ENCODE measurements at places on chromosomes 2 and 18.

GRCh38 chr2:234003972-234004617, 46.4 kb upstream of the SPP2 start:
- DNase-seq, result no peak

GRCh38 chr2:233593201-233593600, 24.2 kb upstream of the UGT1A8 start:
- no peak for DNase-seq

DNA sequence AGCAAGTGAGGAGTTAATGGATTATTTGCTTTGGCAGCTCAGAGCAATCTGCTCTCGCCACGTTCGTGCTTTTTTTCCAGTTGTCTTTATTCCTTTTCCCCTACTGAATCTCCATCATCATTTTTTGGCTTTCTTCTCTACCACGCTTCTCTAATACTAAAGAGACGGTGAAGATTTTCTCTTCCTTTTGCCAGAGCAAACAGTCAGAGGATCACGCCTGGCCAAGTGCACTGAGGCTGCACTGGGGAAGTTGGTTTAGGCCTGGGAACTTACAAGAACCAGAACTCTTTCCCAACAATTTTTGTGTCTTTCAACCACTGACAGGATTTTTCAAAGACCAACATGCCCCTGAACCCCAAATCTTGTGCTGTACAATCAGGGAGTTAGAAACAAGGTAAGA, 172.3 kb downstream of the PID1 start:
- no peak for DNase-seq

GRCh38 chr2:122210898-122211856, 455.7 kb downstream of the TSN start:
- DNase-seq, result no peak

DNA sequence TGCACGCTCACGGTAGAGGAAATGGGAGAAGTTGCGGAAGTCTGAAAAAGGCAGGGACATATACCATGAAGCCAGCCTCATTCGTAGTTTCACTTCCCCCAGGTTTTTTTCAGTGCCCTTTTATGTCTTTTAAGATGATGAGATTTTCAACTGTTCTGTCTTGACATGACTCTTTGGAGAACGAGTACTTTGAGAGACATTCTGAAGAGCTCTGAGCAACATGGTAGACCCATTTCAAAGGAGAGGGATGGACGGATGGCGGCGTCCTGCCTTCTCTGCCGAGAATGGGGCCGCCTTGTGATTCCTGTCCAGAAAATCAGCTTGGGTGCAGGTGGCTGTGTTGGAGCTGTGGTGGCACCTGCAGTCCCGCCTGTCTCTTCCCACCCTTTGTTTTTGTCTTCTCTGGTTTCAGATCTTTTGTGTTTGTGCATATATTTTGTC, 41.7 kb downstream of the SH3BP4 start:
- DNase-seq, result no peak

DNA sequence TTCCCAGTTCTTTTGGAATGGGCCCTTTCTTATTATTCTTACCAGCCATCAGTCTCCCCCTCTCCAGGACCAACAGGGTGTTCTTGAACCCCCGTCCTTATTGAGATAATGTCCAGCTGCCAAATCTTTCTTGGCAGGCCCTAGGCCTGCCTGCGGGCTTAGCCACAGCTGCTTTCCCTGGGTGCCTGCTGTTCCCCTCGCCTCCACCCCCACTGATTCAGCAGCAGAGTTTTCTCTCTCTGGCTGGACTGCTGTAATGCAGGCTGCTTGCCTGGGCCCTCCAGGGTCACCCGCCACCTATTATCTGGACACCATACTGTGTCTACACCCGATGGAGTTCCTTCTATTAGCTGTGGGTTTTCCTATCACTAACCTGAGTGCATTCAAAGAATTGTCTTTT, 395.4 kb upstream of the ATP5MC3 start:
- no peak for DNase-seq
